Suppressor macrophage (primary cell): ENCODE measurements at places on chromosomes 12 and 14.

DNA sequence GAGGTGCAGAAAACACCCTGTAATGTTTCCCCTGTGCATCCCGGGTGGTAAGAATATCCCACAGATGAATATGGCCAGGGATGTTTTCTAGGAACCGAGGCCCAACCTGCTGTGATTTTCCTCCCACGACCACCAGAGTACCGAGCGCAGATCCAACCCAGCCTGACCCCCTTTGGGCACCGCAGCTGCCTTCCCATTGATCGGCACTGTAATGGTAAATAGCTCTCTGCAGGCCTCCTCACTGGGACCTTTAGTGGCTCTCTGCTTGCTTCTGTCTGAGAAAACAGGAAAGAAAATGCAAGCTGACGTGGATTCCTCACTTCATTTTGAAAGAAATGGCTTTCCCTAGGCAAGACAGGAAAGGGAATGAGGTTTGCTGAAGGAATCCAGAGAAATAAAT, 2.4 kb upstream of the RAB15 start:
- DNase-seq, result no peak

DNA sequence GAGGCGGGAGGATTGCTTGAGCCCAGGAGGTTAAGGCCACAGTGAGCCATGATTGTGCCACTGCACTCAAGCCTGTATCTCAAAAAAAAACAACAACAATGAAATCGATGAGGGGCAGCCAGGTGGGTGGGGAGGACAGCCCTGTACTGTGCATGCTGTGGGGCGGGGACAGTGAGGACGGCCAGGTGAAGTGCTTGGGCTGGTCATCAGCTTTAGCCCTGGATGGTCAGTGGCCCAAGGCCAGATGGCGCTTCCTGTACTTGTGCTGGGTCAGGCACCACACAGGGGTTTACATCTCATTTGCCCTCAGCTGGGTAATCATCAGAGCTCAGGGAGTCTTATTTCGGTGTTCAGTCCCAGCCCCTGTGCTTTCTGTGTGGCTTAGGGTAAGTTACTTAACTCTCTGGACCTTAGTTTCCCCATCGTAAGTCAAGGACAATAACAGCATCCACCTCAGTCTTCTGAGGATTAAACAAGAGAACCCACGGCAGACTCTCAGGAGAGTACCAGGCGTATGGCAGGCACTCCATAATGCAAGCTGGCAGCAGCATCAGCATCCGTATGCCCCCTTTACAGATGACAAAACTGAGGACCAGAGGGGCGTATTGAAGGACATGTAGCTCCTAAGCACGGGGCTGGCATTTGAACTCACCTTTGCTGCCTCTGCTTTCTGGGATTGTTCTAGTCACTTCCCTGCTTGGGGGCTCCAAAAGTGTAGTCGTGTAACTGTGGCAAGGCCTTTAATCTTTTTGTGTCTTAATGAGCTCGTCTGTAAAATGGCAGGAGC, 71.9 kb downstream of the SLC25A47 start:
- no peak for DNase-seq

DNA sequence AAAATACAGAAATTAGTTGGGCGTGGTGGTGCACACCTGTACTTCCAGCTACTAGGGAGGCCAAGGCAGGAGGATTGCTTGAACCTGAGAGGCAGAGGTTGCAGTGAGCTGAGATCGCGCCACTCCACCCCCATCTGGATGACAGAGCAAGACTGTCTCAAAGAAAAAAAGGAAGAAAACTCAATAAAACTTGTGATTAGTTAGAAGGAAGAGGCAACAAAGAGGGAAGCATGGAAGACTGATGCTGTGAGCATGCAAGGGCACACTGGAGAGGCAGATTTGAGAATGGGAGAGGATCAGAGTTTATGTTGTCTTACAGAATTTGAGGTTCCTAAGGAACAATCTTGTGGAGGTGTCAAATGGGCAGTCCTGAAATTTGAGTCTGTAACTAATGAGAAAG, 2.8 kb upstream of the ZC2HC1C start:
- DNase-seq, result peak; percentile 33

DNA sequence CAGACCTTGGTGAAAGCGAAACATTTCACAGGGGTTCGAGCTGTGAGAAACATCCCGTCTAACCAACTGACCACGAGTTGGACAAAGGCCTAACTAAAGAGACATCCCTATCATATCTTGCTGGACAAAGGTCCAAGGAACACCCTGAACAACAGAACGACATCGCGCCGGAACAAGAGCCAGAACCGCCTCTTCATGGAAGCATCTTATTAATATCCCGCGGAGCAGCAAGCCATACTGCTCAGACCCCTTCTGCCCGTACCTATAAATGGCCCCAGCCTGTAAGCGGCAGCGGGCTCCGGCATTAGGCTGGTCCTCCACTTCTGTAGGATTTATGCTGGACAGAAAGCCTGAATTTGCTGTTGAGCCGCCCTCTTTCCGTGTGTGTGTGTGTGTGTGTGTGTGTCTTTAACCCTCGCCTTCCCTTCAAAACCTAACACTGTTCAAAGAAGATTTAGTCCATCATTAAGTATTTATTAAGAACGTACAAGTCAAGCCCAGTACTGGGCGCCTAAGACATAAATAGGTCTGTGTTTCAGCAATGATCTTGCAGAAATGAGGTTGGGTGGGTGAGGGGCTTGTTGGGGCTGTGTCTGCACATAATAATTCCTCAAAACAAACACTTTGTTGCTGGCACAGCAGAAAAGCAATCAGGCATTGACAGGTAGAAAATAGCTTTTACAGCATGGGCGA, 1.9 kb downstream of the SLC6A15 start:
- DNase-seq, result no peak

DNA sequence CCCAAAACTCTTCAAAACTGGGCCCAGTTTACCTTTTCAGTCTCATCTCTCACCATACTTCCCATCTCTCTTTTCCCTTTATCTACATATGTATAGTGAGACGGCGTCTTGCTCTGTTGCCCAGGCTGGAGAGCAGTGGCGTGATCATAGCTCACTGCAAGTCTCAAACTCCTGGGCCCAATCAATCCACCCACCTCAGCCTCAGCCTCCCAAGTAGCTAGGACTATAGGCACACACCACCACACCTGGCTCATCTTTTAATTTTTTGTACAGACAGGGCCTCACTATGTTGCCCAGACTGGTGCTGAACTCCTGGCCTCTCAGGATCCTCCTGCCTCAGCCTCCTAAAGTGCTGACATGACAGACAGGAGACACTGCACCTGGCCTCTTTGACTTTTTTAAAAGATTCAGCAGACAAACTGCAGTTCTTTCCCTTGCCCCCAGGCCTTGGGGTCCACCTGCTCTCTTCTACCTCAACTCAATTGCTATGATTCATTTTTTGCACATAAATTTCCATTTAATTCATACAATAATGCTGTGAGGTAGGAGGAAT, 33.6 kb downstream of the TFCP2 start:
- DNase-seq, result no peak

DNA sequence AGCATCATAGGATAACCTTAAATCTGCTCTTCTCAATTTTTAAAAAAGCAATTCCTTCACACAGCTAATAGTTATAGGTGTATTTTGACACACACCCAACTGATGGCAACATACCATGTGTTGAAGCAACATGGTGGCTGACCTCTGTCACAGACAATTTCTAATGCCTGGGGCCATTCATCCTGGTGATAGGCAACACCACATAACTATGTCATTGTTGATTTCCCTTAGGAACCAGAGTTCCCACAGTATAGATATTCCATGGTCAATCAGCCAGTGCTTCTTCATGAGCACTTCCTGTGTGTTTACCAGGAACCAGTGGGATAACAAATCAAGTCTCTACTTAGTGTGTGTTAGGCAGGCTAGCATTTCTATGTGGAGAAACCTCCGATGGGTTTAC, 88.3 kb downstream of the FIGNL2 start:
- no peak for DNase-seq

- DNase-seq, result no peak
Measured at GRCh38 chr14:90692061-90692460, 124.2 kb downstream of the TTC7B start.

GRCh38 chr14:90062822-90063539, 1.2 kb downstream of the KCNK13 start:
- peak; percentile 47 for DNase-seq

- peak; percentile 87 for DNase-seq
Measured at GRCh38 chr12:124592481-124593160, 25.2 kb upstream of the NCOR2 start.

DNA sequence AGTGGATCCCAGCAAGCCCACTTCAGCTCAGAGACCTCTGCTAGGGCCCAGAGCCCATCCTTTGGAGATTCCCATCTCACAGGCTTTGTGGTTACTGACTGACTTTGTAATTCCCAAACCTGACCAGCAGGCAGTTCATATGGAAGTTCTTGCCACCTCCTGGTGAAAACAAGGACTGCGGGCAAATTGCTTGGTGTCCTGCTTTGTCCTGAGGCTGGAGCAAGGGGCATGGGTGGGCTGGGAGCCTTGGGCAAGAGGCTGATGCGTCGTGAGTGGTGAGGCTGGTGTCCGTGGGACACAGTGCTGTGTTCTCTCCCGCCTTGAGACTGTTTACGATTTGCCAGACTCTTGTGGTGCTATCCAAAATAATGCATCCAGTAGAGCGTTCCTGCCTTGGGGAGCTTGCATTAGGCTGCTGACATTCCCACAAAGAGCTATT, 91.0 kb downstream of the LRRC74A start:
- DNase-seq, result peak; percentile 76

GRCh38 chr14:28272270-28272669, 494.3 kb upstream of the FOXG1 start:
- DNase-seq, result no peak

DNA sequence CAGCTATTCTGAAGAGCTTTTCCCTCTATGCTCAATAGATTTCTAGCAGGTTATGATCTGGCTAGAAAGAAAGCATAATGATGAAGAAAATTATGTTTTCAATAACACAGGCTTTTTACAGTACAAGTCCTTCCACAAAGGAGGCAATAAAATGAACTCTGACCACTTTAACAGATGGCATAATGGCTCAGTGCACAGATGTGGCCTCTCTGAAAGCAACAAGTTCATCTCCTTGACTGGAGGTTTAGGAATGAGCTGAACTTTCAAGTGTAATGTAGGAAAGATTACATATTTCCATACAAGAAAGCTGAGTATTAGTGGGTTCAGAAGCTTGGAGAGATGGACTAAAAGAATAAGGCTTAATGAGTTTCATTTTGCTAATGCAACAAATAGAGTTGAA, 147.4 kb downstream of the EFCAB11 start:
- DNase-seq, result no peak

DNA sequence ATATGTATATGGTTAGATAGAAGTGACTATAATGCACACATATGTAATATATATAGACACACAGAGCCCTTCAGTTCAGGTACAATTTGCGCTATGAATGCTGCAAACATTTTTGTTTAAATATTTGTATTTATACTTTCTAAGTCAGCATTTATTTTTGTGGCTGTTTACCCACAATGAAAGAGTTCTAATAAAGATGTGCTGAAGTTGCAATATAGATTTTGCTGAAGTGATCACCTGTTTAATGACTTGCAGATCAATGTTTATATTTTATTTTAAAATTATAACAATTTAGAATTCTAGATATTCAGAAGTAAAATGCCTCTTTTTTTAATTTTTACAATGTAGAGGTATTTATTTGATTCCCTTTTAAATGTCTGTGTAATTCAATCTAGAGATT, 3.5 kb downstream of the FOXG1 start:
- DNase-seq, result no peak

GRCh38 chr14:99459481-99460100, 21.1 kb downstream of the SETD3 start:
- DNase-seq, result no peak

DNA sequence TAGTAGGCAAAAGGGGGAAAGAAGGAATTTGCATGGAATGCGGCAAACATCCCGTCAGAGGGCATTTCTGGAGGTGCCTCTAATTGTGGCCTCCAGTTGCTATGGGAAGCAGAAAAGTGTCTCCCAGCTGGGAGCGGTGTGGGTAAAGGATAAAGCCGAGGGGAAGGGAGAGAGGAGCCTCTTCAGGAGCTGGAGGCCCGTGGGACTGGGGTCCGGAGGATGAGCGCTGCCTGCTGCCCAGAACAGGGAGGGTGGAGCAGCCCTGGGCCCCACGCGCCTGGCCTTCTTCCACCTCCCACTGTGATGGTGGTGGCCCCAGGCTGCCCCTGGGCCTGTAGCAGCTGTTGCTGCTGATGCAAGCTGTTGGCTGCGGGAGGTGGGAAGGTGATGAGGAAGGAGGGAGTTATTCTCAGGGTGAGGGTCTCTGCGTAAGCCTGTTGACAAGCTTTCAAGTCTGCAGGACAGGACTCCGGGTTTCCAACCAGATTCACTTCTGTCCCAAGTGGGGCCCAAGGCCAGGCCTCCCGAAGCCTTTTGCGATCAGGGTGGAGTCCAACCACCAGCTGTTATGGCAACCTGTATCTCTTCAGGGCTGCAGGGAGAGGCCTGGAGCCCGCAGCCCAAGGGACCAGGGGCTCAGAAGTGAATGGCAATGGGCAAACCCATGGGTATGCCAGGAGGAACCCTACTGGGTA, 19.1 kb upstream of the PGF start:
- DNase-seq, result no peak

DNA sequence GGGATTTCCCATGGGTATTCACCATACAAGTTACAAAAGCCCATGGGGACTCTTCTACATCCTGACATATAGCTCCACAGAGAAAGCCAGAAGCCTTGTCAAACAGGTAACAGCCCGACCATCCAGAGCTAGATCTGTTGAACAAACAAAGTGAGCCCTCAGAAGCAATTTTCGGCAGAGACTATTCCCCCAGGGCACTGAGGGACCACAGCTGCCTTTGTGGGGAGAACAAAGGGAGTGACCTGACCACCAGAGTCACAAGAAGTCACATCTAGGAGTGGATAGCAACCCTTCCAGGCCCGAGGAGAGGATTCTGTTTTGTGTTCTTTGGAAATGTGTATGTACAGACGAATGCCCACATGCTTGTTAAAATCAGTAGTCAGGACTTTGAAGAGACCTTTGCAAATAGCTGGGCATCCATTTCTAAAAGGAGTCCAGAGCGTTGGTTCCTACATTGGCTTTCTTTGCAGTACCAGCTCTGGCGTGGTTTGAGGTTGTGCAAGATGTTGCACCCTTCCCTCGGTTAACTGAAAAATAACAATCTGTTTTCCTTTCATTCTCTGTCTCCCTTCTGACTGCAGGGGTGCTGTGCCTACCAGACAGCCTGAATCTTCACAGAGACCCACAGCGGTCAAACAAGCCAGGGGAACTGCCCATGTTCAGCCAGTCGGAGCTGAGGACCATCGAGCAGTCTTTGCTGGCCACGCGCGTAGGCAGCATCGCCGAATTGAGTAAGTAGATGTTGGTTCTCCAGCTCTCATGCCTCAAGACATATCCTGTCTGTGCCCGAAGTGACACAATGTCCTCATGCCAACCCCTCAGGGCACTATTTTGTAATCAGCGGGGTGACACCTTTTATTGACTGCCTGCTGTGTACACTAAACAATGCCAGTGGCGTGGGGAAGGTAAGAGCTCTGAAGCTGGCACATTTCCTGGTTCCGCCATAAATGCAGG, 165.4 kb upstream of the PWP1 start:
- DNase-seq, result peak; percentile 33

DNA sequence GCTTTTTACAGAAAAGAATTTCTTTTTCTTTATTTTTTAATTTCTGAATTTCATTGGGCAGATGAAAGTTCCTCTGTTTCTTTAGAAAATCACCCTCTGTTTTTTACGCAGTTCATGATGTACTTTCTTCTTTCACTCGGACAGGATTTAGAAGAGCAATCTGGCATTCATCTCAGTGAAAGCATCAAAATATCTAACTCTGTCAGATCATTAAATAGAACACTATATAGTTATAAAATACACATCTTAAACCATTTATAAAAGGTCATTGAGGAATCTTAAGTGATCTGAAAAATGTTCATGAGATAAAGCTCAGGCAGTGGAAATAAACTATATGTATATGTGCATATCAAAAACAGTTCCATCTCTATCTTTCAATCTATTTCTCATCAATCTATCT, 3.9 kb downstream of the IFNG-AS1 start:
- DNase-seq, result no peak

- DNase-seq, result no peak
Measured at GRCh38 chr14:95268350-95268749, 51.4 kb downstream of the CLMN start.
